Activated T-cell treated with anti-CD3 and anti-CD28 coated beads, Interleukin-2, amount 50 U/mL, for 48 hours (primary cell): ENCODE measurements at places on chromosomes 13 and 19.

GRCh38 chr19:16405091-16405490, 66.7 kb downstream of the EPS15L1 start:
- no peak for DNase-seq

- no peak for DNase-seq
Measured at GRCh38 chr13:76500894-76501293, 385.3 kb downstream of the KCTD12 start.

DNA sequence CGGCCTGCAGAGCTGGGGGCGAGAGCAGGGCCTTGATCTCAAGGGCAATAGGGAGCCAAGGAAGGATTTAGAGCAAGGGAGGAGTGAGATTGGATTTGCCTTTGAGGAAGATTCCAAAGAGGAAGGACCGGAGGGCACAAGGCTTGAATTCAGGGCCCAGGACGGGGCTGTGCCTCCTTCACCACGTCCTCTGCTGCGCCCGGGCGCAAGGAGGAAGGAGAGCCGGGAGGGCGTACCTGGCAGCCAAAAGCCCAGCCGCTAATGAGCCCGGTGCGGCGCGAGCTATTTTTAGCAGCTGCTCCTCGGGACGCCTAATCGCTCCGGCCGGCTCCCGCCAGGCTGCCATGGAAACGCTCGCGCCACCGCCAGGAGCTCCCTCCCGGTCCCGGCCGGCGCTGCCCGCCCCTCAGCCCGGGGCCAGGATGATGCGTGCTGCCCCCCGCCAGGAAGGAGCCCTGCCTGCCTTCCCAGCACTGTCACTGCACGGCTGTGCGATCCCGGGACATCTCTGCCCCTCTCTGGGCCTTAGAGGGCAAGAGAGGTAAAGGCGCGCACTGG, 31.3 kb downstream of the TINCR start:
- DNase-seq, result no peak

- DNase-seq, result no peak
Measured at GRCh38 chr19:10009714-10010224, 535 bp downstream of the COL5A3 start.

DNA sequence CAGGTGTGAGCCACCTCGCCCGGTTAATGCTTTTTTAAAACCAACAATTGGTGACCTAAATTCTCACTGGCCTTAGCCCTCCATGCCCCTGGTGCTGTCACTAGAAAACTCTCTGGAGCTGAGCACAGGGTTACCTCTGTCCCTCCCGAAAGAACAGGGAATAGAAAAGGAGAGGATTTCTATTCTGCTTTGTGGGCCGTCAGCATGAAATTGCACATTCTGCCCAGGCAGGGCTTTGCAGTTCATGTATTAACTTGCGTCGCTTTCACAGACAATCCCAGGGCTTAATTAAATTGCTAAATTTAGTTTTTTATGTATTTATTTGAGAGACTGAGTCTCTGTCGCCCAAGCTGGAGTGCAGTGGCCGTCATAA, 583 bp upstream of the ZNF480 start:
- DNase-seq, result no peak

GRCh38 chr13:112803422-112803821, 113.6 kb downstream of the ATP11A start:
- DNase-seq, result no peak

- no peak for DNase-seq
Measured at GRCh38 chr13:108828086-108828815, 198.8 kb downstream of the MYO16 start.

DNA sequence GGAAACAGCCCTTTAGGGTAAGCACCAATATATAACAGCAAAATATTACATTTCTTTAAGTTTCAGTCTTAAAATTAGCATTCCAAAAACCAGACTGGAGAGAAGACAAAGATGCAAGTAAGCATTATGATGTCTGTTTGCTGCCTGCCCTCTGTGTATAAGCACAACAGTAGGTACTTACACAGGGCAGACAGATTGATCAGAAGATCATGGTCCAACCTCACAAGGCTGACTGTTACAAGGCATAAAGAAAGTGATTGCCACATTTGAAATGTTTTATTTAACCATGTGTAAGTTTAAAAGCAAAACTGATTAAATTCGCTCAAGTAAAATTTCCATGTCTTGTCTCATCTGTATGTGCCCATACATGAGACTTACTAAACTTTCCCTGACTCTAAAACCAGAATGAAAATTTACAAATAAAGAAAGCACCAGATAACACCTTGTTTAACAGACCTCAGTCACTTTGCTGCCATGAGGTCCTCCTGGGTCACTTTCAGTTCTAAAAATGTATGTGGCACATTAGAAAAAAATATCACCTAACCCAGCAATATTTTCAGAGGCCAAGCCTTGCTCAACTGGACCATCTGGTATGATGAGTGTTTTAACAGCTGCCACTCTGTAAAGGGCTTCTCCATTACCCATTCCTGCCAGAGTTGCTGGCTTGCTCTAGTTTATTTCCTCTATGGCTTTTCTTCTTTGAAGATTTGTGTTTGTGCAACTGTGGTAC, 297.0 kb downstream of the RBM26 start:
- no peak for DNase-seq

- no peak for DNase-seq
Measured at GRCh38 chr19:33806434-33806881, 9.8 kb downstream of the KCTD15 start.

DNA sequence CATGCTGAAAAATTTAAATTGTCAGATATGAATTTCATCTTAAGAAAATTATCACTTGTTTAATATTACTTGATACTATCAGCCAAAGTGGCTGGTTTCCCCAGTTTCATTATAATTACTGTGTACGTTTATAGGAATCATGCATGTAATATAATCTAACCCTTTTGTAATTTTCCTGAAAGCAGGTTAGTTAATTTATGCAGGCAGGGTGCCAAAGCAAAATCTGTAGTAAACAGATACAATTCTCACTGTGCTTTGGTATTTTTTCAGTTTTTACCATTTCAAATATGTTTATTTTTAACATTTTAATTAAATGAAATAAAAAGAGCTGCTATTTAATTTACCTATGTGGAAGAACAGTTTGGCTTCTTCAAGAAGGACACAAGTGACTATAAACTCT, 1227.5 kb upstream of the MIR17HG start:
- DNase-seq, result no peak

DNA sequence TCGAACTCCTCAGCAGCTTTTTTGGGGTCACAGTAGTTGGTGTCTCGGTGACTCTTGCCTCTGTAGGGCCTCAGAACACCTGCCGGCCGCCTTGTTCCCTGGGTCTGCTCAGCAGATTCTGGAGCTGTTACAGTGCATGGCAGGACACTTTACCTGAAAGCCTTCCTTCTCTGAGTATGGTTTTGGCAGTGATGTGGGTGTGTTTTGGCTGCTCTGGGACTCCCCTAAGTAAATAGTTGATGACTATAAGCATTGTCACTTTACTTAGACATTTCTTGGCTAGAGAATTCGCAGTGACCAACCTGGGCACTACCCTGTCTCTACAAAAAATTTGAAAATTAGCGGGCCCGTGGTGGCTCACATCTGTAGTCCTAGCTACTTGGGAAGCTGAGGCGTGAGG, 7.0 kb downstream of the MAU2 start:
- DNase-seq, result no peak

- DNase-seq, result no peak
Measured at GRCh38 chr13:22161871-22162270, 491.0 kb downstream of the FGF9 start.

DNA sequence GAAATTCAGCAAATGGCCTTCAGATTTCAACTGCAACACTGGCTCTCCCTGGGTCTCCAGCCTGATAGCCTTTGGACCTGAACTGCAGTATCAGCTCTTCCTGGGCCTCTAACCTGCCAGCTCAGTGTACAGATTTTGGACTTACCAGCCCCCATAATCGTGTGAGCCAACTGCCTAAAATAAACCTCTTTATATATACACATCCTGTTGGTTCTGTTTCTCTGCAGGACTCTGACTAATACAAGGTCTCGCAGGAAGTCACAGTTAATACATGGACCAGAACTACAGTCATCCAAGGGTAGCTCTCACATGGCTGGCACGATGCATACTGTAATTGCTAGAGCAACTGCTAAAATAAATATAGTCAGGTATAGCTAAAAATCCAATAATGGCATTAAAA, 85.1 kb downstream of the KATNAL1 start:
- DNase-seq, result no peak

DNA sequence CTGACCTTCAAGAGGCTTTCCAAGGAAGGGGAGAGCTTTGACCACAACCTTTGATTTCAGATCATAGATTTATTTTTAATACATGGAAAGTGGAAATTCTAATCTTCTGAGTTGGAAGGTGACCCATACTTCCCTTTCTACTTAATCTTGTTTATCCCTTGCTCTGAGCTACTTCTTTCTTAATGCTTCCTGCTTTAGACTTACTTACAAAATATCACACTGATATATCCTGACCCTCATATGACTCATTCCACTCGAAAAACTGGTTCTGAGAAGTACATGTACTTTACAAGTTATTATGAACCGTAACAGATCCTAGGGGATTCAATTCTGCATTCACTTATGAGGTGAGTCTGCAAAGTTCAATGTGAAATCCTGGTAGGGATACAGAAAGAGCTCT, 76.2 kb upstream of the IRS2 start:
- DNase-seq, result no peak

DNA sequence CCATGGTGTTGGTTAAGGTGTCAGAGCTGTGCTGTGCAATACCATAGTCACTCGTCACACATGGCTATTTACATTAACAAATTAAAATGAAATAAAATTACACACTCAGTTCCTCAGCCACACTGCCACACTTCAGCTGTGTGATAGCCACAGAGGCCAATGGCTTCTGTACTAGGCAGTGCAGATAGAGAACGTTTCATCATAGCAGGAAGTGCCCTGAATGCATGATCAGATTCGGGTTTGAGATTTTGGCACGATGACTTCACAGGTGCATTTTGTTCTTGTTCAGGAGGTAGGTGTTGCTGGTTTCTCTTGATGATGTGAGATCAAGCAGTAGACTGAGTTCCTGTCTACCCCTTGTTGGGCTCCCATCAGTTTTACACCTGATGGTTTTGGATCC, 6.5 kb downstream of the ARMC6 start:
- no peak for DNase-seq

DNA sequence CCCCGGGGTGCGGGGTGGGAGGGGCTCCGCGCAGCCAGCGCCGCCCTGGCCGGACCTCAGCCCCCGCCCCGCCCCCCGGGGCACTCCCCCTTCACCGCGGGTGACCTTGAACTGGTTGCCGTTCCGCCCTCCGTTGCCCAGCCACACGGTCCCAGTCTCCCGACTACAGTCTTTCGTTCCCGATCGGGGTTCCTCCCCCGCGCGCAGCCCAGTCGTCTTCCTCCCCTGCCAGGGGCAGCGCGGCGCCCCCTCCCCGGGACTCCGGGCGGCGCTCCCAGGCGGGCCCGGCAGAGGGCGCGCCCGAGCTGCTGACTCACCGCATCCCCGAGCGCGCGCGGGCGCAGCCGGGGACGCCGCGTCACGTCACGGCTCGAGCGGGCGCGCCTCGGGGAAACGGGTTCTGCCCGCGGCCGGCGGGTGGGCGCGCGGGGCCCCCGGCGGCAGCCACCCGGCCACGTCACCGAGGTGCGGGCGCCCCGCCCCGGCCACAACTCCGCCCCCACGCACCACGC, 459 bp downstream of the MIDN start:
- peak; percentile 91 for DNase-seq

DNA sequence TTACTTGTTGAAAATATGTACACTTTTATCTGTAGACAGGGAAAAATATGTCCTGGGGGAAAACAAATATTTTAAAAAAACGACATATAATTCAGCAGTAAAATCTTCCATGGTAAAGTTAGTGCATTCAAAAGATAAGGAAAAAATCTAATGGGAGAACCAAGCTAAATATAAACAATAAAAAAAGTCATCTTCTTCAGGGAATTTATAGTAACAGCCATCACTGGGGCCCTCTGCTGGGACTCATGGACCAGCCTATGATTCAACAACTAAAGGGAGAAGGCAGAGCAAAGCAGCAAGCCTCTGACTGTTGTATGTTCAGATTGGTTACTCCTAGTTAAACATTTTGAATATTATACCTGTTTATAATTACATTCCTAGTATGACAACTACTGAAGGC, 93.0 kb downstream of the ITGBL1 start:
- DNase-seq, result no peak

GRCh38 chr13:70964874-70965273, 856.6 kb upstream of the KLHL1 start:
- no peak for DNase-seq

- DNase-seq, result no peak
Measured at GRCh38 chr13:114124431-114124830, 8.0 kb downstream of the RASA3 start.

GRCh38 chr13:30856005-30856790, 49.9 kb upstream of the MEDAG start:
- DNase-seq, result no peak

GRCh38 chr13:111325146-111325890, 4.9 kb downstream of the TEX29 start:
- DNase-seq, result no peak

GRCh38 chr13:98896083-98896867, 81.6 kb downstream of the DOCK9 start:
- no peak for DNase-seq

DNA sequence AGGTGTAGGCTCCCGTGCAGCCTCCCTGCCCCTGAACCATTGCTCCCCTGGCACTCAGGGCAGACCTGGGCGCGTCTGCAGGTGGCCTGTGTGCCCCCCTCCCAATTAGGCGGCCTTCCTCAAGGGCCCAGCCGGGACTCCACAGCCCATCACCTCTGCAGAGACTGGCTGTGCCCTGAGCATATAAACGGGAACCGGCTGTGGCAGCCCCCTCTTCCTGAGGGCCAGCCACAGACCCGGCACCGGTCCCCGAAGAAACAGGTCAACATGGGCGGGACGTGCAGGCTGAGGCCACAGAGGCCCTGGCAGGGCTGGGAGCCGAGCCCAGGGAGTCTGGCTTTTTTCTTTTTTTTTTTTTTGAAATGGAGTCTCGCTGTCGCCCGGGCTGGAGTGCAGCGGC, 12.0 kb downstream of the PIAS4 start:
- no peak for DNase-seq

DNA sequence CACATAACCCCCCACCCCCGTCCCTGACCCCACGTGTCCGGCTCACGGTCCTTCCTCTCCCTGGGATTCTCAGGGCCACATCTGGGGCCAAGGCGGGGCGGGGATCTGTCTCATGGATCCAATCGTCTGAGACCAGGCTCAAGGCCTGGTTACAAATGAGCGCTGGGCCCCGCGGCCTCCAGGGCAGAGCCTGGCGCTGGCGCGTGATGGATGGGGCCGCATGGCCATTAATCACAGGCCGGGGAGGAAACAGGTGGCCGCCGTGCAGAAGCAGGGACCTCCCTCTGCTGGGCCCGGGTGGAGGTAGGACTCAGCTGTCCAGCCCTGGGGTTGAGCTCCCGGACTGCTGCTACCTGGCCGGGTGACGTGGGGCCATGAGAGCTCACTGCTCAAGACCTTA, 5.8 kb upstream of the TLE5 start:
- DNase-seq, result no peak

- no peak for DNase-seq
Measured at GRCh38 chr19:48630296-48631063, 6.7 kb downstream of the DBP start.

DNA sequence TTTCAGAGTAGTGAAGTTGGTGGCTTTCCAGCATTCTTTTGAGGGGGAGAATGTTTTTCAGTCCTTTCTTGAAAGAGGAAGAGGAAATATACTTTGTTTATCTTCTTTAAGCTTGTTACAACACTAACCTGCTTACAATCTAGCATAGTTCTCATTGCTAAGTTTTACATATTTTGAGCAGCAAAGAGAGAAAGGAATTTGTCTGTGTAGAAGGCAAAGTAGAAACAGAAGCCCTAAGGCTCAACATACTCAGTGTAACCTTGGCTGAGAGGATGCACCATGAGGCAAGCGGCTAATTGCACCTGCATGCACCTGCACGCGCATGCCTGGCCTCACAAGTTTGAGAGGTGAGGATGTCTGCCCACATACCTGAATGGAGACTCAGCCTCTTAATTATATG, 2.2 kb downstream of the FRY start:
- DNase-seq, result no peak

- DNase-seq, result peak; percentile 29
Measured at GRCh38 chr19:32287811-32288227, 57.6 kb upstream of the ZNF507 start.
